Peyer's patch (tissue), 4 donors: ENCODE measurements at places on chromosomes 11 and 22. TPM values are rescaled to one million over a fixed set of nuclear protein-coding genes. Genes with fewer than 3 reads are reported as not detected.

Gene CENATAC
- 109 TPM for total RNA-seq

Gene NPAT
- 48.7 TPM for total RNA-seq

Gene RAPSN
- not detected for total RNA-seq

Gene ZNF280B
- 0.47 TPM for total RNA-seq

Gene OR6A2
- not detected for total RNA-seq
